ENCODE measurements at places on chromosomes 12 and 14. TPM values are rescaled to one million over a fixed set of nuclear protein-coding genes. Genes with fewer than 3 reads are reported as not detected.

Gene SERPINA6
- total RNA-seq = not detected

DNA sequence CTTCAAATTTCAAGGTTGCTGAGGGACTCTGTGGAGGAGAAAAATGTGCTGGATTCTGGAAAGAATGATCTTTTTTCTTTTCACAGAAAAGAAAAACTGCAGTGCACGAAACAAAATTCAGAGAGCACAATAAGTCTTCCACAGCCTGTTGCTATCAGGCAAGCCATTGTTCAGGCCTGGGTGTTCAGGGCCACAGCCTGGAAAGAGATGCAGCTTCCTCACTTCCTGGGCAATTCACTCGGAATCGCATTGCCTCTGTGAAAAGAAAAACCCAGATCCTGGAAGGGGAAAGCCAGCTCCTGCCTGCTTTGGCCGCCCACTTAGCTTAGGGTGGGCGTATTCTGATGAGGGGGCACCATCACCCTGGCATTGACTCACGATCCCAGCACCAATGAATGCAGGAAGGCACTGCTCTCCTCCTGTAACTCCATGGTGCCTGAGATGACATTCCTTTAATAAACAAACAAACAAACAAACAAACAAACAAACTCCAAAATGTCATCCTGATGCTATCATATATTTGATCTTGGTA, 863.9 kb downstream of the BCL11B start:
- H3K27ac ChIP-seq = no peak overlapping the region
- H3K27me3 ChIP-seq = no peaks in the 10 kb centered on the region
- H3K4me3 ChIP-seq = no peak overlapping the region
- H3K36me3 ChIP-seq = no peaks in the 10 kb centered on the region

DNA sequence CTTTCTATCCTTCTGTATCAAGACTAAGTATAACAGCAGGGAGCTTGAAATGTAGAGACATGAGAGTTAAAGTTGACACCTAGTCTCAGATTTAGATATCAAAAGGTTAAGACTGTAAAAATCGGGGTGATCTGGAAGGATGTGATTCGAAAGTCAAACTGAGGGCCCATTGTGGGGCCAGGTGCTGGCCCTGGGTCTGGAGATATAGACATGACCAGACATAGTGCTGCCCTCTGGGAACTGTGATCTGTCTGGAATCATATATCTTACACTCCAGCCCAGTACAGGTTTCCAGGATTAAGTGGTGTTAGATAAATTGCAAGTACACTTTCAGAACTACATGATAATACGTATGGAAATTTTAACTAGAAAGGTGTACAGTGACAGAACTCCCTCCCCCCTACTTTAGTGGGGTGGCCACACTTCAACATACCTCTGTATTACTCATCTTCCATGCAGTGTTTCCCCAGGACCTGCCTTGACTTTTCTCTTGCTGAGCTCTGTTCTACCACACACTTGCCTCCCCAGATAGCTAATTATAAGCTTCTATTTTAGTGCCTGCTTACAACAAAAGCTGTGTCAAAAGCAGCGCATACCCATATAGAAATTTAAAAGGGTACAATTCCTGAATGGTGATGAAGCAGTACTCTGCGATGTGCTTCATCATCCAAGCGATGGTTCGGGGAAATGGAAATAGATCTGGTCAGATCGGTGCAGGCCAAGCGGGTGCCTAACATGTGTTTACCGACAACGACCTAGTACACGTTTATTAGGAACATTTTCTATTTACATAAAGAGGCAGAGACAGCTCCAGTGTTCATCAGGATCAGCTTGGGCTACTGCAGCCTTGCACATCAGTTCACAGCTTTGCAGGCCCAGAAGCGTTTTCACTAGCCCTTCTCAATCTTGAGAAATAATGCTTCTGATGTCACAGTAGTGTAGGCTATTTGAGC, 68.7 kb downstream of the ARF6 start:
- H3K4me1 ChIP-seq = no peaks in the 10 kb centered on the region
- no peaks in the 10 kb centered on the region for H3K36me3 ChIP-seq
- no peak overlapping the region for H3K4me3 ChIP-seq
- H3K27ac ChIP-seq = no peak overlapping the region
- H3K27me3 ChIP-seq = no peaks in the 10 kb centered on the region

DNA sequence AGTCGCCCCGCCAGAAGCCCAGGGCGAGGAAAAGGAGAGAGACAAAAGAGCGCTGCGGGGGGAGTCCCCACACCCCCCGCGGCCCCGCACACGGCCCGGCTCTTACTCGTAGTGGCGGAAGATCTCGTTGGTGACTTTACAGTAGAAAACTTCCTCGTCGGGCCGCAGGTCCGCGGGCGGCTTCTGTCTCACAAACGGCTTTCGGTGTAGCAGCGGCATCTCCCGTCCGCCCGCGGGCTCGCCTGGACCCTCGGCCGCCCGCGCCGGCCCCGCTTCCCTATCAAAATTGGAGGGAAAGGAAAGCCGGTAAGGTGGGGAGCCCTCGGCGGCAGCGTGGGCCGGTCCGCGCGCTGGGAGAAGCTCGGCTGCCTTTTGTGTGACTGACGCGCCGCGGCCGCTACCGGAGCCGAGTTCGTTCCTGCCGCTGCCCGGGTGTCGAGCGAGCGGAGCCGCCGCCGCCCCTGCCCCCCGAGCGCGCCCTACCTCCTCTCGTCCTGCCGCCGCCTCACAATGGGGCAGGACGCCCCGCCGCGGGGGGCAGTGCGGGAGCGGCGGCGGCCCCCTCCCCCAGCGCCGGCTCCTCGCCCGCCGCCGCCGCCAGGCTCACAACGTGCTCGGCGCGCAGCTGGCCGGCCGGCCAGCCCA, 652 bp downstream of the BAZ1A start:
- peak overlapping the region; percentile 98 for H3K27ac ChIP-seq
- peak overlapping the region; percentile 82 for H3K4me3 ChIP-seq
- peaks cover 17% of the 10 kb centered on the region for H3K4me1 ChIP-seq
- H3K27me3 ChIP-seq = no peaks in the 10 kb centered on the region
- no peaks in the 10 kb centered on the region for H3K36me3 ChIP-seq

- H3K4me3 ChIP-seq = no peak overlapping the region
- H3K4me1 ChIP-seq = peaks cover 13% of the 10 kb centered on the region
- no peaks in the 10 kb centered on the region for H3K36me3 ChIP-seq
- H3K27me3 ChIP-seq = no peaks in the 10 kb centered on the region
- no peak for DNase-seq
Measured at GRCh38 chr12:27592548-27592947, 68.5 kb downstream of the PPFIBP1 start.

GRCh38 chr12:91127306-91127705, 16.0 kb upstream of the LUM start:
- H3K27ac ChIP-seq = no peak overlapping the region
- H3K4me1 ChIP-seq = no peaks in the 10 kb centered on the region
- H3K4me3 ChIP-seq = no peak overlapping the region

DNA sequence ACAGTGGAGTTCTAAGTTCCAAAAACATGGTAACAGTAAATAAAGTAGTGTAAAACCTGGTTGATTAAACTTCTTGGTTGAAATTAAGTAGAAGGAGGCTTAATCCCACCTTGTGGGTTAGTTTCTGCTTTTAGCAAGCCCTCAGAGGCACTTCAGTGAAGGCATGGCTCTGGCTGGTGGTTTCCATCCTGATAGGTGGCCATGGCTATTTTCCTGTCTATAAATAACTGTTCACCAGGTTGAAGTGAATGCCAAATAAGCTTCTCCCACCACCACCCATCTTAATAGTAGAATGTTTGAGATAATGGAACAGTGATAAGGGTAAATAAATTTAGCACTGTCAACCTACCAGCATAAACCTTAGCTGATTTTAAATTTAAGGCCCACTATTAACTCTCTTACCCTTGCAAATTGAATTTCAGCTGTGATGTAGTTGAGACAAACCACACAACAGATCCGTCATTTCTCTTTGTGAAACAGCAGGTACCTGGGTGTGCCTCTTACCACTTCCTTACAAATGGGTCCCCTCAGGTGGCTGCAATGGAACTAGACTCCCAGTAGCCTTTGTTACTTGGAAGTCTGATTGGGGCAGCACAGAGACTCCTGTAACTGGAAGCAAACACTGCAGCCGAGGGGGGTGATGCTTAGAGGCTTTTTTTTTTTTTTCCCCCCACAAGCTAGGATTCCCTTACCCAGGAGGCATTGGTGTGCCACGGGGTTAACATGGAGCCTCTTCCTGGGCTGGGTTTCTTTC, 41.4 kb downstream of the DAAM1 start:
- no peaks in the 10 kb centered on the region for H3K36me3 ChIP-seq
- no peaks in the 10 kb centered on the region for H3K27me3 ChIP-seq
- no peak for DNase-seq

DNA sequence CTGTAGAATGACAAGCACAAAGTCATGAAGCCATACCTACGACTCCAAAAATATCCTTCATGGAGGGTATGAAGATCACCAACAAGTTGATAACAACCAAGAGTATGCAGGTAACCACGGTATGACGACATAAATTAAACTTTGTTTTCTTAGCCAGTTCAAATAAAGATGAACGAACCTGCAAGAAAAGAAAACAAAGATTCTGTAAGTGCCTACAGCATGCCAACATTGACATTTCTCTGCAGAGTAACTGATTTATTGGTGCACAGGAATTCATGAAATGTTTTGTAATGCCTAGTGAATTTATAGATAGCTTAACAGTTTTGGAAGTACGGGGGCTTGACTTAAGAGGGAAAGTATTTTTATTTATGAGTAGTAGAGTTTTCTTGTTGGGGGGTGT, 71.0 kb downstream of the SLC38A1 start:
- peaks cover 12% of the 10 kb centered on the region for H3K4me1 ChIP-seq
- no peak overlapping the region for H3K4me3 ChIP-seq
- no peak overlapping the region for H3K27ac ChIP-seq
- no peaks in the 10 kb centered on the region for H3K27me3 ChIP-seq

Gene SLC25A47
- not detected for total RNA-seq

GRCh38 chr14:81986005-81986404, 452.4 kb upstream of the SEL1L start:
- H3K27me3 ChIP-seq = no peaks in the 10 kb centered on the region
- H3K27ac ChIP-seq = no peak overlapping the region
- H3K4me3 ChIP-seq = no peak overlapping the region

DNA sequence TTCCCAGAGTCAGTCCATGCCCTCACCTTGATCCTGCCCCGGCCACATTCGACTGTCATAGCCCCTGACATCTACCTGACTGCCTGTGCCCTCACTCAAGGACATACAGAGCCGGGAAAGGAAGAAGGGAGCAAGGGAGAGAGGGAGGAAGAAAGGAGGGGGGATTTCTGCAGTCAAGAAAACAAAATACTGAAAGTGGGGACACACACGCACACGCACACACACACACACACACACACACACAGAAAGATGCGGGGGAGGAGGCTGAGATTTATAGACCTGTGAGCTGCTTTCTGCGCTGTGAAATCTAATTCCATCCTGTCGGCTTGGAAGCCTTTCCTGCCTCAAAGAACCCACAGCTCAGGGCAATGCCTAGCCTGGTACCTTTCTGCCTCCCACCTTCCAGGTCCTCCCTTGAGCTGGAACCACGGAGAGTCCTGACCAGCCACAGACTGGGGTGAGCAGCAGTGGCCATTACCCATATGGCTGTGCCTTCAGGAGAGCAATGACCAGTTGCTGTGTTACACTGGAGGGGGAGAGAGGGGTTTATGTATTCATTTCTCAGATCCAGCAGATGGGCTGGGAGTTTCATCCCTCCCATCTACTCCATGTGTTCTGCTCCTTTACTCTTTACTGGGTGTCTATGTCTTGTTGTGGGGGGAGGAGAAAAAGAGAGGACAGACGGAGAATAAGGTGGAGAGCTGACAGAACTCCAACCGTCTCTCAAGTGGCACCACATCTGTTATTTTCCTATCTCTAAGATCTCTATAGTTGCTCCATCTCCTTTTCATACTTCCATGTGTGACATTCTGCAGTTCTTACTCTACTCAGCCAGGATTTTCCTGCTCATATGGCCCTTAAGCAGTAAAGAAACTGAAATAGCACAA, 12.9 kb downstream of the C14orf93 start:
- no peaks in the 10 kb centered on the region for H3K27me3 ChIP-seq
- no peak overlapping the region for H3K4me3 ChIP-seq
- no peak overlapping the region for H3K27ac ChIP-seq
- DNase-seq = no peak

DNA sequence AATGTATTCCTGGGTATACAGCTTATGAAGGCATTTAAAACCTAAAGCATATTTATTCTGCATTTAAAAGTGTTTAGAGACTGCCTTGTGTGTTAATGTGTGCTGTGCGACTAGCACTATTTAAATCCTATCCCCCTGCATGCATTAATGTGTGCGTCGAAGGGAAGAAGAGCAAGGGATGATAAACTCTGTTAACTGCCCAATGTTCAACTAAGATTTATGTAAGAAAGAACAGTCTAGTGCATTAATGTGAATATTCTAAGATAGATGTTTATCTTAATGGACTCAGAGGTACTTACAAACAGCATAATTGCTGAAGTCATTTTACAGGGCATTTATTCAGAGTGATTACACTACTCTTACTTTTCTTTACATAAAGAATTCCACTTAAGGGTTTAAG, 424.8 kb downstream of the DIO2 start:
- DNase-seq = no peak
- no peaks in the 10 kb centered on the region for H3K4me1 ChIP-seq
- no peaks in the 10 kb centered on the region for H3K27me3 ChIP-seq
- no peak overlapping the region for H3K27ac ChIP-seq
- H3K4me3 ChIP-seq = no peak overlapping the region

DNA sequence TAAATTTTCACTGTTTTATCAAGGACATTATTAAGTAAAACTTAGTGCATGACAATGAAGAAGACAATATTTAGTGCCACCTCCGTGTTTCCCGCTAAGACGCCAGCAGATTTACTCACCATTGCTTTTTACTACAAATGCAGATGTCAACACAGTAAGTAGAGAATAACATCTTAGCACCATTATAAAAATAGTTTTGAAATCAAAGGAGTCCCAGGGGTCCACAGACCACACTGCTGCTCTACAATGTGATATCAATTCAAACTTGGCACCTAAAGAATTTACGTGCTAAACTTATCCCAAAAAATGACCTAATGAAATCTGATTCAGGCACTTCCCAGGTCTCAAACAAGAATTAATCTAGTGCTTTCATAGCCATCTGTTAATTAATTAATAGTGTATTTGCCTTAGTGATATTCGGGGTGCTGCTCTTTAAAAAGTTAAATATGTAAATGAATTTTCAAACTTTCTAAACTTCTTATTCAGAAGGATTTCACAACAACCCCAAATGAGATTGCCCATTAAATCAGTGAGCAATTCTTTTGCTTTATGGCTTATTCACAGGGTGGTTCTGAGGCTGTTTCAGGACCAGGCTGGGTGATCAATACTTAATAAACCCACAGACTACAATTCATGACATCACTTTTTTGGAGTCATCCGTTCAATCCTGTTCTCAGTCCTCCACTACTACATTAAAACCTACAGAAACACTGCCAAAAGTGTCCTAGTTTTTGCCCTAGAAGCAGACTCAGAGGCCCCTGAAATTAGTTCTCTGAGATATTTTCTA, 161.3 kb upstream of the LMNTD1 start:
- H3K4me3 ChIP-seq = no peak overlapping the region
- no peak for DNase-seq
- H3K4me1 ChIP-seq = no peaks in the 10 kb centered on the region

All from gastrocnemius medialis (tissue), 4 donors.